Vagina (tissue), 2 donors: ENCODE measurements at places on chromosomes 6 and 20.

DNA sequence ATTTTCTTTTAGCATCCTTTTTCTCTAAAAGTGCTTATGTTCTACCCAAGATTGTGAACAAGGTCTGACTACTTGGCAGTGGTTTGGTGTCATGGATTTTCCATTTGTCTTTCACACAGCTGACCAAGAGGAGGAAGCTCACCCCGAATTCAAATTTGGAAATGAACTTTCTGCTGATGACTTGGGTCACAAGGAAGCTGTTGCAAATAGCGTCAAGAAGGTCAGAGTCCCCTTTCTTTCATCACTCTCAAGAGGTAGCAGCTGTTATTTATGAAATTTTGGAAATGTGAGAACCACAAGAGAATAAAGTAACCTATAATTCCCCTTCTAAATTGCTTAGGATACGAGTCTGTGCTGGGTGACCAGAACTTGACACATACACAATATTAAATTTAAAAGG, 113.0 kb upstream of the LAMP5 start:
- no peak for DNase-seq

DNA sequence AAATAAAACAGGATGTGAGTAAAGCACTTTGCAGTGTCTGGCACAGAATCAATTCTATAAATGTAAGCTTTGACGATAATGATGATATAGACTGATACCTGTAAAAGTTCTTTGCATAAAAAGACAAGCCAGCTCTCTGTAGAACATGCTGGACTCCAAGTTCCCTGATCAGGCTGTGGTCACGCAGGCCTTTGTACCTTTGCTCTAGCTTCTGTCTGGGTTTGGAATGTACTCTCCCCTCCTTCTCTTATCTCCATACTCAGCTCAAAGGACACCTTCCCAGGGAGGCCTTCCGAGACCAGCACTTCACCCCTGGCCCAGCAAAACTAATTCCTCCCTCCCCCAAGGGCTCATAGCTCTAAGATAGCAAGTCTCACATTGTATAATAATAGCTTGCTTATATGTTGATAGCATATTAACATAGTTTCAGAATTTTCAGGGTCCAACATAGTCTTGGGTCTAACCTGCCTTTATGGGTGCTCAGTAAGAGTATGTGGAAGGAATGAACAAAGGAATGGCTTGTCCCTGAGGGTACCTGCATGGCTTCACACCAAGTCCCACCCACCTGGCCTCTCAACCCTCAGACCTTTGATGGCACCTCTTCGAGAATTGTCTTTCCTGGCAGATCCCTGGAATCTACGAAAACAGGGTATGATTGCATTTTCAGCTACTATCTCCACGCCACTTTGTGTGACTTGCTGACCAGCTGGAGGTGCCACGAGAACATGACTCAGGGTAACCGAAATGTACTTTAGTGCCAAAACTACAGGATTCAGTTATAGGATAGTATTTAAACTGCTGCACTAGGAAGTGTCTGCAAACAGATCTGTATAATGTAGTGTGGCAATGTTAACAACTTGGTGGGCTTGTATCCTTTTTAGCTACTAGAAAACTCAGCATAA, 41.7 kb upstream of the PIM1 start:
- DNase-seq, result no peak

DNA sequence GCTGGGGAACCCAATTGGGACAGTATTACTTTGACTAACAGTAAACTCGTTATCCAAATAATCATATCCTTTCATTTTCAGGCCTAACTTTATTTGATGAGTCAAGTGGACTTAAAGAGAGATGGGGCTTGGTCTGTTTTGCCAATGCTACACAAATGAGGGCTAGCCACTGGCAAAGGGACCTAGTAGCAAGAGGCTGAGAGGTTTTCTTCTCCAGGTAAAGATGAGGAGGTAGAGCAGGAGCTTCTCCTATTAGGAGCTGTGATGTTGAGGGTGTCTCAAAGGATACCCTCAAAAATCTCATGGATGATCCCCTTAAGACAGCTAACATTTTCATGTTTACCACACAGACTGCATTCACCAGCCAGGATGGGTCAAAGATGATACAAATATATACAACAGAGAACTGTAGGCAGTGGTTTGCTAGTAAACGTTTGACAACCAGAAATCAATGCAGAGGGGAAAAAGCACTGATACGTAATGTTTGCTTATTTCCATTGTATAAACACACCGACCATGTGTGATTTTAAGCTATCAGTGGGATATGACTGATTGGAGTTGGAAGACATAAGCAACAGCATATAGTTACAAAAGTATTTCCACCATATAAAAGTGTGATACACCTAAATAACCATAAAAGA, 153.3 kb downstream of the IBTK start:
- DNase-seq, result no peak

DNA sequence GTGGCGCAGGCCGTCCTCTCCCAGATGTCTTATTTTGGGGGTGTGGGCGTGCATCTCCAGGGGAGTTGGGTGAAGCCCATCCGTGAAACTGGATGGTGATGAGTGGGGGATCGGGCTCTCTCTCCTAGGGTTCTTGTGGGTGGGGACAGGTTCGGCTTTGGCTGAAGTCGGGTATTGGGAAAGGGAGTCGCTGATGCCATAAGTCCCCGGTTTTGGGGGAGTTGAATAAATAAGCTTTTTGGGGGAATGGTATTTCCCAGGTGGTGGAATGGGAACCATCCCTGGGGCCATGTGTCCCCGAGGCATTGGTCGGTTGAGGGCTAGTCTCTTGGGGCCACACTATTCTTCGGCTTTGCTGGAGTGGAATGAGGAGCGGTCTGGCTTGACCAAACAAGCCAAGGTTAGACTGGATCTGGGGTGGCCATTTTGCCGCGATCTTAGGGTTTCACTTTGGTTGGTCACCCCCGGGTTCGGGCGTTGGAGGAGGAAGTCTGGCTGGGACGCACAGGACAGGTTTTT, 481 bp downstream of the ZNF133 start:
- no peak for DNase-seq

DNA sequence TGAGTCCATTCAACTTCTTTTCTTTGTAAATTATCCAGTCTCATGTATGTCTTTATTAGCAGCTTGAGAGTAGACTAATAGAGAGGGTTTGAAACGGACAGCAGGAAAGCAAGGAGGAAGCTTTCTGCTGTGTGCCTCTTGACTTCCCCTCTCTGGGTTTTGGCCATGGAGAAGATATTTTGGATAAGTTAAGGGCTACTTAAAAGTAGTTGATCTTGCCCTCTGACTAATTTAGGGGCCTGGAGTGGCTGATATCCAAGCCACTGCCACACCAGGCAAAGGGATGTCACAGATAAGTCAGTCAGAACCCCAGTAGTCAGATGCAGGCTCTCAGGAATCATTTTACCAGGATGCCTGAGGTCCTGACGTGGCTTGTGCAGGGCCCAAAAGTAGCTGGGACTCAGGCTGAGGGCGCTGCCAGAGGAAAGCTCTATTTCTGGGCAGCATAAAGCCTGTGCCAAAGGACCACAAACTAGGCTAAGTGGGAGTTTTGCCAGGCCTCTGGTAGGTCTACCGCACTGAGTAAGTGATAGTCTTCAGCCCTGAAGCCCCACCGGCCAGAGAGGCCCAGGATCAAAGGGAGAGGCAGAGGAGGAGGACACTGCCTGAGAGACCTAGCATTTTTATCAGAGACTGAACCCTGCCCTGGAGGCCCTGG, 41.6 kb upstream of the IYD start:
- DNase-seq, result no peak

DNA sequence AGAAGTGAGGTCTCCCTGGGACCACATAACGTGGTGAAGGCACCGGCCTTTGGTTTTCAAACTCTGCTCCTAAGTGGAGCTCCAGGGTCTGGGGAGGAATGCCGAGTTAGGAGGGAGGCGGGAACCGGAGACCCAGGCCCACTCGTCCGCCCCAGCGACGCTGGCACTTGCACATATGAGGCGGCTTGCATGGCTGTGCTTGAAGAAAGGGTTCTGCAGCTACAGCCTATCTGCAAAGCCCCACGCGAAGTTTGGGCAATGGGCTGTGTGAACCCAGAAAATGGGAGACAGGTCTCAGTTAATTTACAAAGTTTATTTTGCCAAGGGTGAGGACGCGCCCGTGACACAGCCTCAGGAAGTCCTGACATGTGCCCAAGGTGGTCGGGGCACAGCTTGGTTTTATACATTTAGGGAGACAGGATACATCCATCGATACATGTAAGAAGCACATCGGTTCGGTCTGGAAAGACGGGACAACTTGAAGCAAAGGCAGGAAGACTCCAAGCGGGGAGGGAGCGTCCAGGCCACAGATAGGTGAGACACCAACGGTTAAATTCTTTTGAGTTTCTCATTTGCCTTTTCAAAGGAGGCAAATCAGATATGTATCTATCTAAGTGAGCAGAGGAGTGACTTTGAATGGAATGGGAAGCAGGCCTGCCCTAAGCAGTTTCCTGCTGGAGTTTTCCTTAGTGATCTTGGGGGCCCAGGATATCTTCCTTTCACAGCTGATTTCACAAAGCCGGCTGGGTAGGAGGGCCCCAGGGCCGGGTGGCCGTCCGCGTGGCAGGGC, 782 bp upstream of the PCMTD2 start:
- DNase-seq, result no peak

DNA sequence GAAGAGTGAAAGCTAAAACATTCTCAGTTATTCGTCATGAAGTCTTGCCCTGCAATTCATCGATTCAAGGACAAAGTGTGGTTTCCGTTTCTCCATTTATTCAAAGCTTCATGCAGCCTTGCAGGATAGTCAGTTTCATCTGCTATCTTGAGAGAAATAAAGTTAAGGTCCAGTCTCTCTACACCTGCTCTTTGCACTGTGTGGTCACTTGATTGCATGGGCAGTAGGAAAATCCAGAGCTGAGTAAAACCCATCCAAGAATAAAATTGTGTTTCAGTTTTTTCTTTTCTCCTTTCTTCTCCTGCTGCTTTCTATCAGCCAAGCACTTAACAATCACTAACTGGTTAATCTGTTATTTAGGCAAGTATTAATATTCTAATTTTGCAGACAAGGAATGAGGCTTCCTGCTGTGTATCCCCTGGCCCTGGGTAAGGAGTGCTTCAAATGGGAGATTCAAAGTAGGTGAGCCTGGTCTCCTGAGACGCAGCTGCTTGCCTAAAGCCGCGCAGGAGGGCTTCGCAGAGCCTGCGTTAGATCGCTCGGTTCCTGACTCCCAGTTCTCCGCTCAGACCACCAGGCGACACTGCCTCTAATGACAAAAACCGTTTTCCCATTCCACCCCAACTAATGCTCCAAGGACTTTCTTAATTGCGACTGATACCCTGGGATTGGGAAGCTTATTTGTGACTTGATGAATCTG, 808.3 kb downstream of the TFAP2A start:
- DNase-seq, result no peak
